ENCODE measurements at places on chromosomes 7 and 10. TPM values are rescaled to one million over a fixed set of nuclear protein-coding genes. Genes with fewer than 3 reads are reported as not detected.

Gene MMRN2
- 24.9 TPM for total RNA-seq

Gene GRM3
- not detected for total RNA-seq

Gene HOXA1
- total RNA-seq, result 0.17 TPM

Gene STEAP2
- total RNA-seq, result 16.1 TPM

Gene ITGB8
- total RNA-seq, result 19.5 TPM

Gene GPER1
- 19.9 TPM for total RNA-seq

Gene HOXA6
- 0.92 TPM for total RNA-seq

GRCh38 chr7:22563032-22563501 lies 63.1 kb upstream of the STEAP1B start:
- peak; percentile 87 for DNase-seq

- no peak for DNase-seq
These were observed 14.7 kb upstream of the CSGALNACT2 start for GRCh38 chr10:43123361-43124093.

GRCh38 chr10:110649347-110650264 lies 5.5 kb downstream of the RBM20 start:
- DNase-seq, result peak; percentile 42

DNA sequence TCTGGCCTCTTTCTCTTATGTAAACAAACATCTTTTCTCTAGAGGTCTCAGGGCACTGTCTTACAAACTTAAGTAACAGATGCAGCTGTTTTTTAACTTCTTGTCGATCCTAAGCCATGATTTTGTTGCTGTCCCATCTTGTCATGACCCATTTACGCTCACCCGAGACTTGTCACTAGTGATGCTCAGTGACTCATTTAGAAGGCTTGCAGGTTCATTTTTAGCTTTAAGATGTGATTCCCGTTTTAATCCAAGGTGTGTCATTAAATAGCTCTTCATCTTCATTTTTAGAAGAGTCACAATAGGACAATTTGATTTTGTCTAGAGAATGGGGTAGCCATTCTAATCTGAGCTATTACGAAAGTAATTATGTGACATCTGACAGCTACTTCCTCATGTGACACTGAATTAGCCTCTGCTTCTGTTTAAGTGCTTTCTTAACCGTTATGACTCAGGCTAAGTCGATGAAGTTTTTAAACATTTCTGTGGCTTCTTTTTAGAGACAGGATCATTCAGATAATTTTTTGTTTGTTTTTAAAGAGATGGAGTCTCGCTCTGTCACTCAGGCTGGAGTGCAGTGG lies 42.7 kb downstream of the SPDYE5 start:
- no peak for DNase-seq

- DNase-seq, result no peak
These were observed 220.5 kb downstream of the MAD1L1 start for GRCh38 chr7:2012044-2012900.

GRCh38 chr10:12586741-12587140 lies 237.4 kb downstream of the CAMK1D start:
- no peak for DNase-seq

DNA sequence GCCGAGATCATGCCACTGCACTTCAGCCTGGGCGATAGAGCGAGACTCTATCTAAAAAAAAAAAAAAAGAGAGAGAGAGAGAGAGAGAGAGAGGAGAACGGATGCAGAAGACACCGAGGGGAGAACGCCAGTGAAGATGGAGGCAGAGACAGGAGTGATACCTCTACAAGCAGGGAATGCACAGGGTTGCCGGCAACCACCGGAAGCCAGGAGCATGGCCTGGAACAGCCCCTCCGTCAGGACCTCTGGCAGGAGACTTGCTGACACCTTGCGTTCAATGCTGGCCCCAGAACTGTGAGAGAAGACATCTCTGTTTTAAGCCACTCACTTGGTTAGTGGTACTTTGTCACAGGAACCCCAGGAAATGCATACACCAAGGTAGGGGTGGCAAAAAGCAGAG lies 38.1 kb upstream of the DUSP5 start:
- no peak for DNase-seq

DNA sequence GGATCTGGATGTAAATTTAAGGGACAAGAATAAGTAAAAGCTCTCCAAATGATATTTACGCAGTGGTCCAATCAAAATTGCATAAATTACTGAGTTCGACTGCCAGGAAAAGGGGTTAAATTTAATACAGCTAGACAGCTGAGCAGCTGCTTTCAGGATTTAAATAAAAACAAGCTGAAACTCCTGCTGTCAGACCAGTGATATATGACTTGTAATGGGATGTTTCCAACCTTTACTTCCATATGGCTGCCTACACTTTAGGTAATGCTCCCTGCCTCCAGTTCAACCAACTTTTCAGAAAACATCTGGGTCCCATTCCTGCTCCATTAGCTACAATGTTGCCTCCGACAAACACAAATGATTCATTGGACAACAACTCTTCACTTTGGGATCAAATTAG lies 326.3 kb upstream of the DGKB start:
- no peak for DNase-seq

DNA sequence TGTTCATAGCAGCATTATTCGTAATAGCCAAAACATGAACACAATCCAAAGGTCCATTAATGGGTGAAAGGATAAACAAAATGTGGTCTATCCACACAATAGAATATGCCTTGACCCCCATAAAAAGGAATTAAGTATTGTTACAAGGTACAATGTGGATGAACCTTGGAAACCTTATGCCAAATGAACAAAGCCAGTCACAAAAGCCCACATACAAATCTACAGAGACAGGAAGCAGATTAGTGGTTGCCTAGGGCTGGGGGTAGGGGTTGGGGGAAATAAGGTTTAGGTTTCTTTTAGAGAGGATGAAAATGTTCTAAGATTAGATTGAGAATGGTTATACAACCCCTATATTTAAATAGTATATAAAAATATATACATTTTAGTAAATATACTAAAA lies 34.8 kb downstream of the PIP4K2A start:
- no peak for DNase-seq

DNA sequence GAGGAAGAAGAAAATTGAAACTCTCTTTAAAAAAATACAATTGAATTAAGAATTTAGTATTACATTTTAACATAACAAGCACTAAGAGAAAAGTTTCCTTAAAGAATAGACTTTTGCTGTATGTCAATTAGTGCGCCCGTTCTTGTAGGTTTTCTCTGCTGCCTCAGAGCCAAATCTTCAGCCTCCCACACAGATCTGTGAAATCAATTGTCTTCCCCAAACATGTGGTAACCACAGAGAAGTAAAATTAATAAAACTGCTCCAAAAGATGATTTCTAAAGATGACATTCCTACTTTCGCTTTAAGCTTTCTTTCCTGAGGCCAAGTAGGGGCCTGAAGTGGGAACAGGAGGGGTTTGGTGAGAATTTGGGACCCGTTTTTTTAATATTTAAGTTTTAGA lies 113.2 kb upstream of the ADO start:
- no peak for DNase-seq

DNA sequence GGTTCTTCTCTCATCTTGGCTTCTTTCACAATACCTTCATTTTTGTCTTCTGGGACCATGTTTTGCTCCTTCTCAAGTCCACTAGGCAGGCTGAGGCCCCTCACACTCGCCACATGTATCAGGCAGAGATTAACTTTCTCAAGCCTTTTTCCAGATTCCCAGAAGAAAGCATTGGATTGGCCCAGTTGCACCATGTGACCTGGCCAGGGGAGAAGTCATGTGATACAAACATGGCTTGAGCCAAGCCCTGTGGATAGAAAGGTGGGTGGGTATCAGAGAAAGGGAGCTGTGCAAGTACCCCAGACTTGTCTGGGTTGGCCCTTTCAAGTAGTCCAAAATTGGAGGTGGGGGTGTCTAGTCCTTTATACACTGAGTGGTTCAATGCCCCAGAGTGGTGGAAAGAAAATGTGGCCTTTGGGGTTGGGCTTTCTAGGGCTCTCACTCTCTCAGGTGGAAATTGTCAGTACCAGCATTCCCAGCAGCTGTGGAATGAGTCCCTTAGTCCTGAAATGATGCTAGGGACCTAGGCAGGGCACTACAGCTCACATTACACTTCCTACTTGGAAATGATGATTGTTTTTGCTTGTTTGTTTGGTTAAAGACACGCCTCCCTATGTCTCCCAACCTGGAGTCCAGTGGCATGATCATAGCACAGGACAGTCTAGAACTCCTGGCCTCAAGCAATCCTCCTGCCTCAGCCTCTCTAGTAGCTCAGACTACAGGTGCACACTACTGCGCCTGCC lies 36.9 kb upstream of the C10orf67 start:
- no peak for DNase-seq

GRCh38 chr10:34102237-34102673 lies 712.8 kb downstream of the PARD3 start:
- DNase-seq, result peak; percentile 93

- no peak for DNase-seq
These were observed 130.9 kb downstream of the SEMA3D start for GRCh38 chr7:85055906-85056305.

DNA sequence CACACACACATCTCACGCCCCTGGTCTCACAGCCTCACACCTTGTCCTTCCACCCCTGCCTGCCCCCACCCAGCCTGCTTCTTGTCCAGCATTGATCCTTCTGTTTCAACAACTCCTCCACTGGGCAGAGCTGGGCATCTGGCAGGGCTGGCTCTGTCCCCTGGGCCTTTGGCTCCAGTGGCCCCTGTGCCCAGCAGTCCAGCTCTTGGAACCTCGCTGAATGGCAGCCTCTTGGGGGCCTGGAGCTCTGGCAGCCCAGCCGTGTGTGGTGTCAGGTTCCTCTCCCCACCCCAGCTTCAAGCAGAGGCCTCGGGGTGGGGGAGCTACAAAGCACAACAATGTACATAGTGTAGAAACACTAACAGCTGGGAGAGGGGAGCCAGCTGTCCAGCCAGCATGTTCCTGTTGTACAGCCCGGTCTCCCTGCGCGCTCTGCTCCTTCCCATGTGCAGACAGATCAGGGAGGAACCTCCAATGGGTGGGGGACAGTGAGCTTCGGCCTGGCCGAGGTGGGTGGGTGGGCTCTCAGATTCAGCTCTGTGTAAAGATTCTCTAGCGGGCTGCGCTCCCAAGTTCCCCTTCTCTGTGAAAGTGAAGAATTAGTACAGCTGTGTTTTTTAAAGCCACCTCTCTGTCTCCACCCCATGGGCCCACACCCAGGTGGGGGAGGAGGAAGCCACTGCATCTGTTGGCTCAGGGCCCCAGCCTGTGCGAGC lies 19.4 kb downstream of the ZMIZ2 start:
- DNase-seq, result no peak

- DNase-seq, result no peak
These were observed 223.3 kb downstream of the MLLT10 start for GRCh38 chr10:21757185-21757901.

DNA sequence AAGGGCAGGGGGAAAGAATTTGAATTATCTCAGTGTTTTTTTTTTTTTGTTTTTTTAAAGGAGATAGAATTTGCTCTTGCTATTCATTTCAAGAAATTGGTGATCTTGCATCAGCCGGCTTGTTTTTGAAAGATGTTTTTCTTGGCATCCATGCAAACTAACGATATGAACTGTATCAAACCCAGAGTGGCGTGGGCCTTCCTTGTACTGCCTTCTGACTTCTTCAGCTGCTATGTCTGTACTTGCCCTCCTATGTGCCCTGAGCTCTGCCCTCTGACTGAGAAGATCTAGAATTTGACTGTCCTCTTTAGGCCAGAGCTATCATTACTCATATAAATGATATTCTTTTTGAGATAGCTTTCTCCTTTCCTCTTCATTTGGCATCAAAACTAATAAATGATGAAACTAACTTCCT lies 183.1 kb downstream of the EXOC4 start:
- no peak for DNase-seq

GRCh38 chr10:43816351-43817321 lies 168.0 kb upstream of the ZNF32 start:
- DNase-seq, result peak; percentile 91

- no peak for DNase-seq
These were observed 114.3 kb downstream of the MPP7 start for GRCh38 chr10:28188526-28188925.

DNA sequence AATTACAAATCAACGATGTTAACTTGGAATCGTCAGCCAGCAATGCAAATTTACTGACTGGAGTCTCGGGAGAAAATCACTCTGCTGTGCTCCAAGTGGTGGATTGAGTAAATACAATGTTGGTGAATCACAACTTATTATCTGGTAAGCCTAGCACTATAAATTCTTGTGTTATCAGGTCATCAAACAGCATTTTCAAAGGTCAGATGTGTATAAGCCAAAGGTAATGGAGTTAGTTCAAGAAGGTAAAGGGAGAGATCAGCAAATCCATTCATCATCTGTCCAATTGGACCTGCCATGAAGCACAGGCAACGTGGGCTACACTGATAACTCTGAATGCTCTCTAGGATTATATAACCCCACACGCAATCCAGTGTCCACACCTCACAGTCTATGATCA lies 13.9 kb downstream of the CUBN start:
- DNase-seq, result no peak

DNA sequence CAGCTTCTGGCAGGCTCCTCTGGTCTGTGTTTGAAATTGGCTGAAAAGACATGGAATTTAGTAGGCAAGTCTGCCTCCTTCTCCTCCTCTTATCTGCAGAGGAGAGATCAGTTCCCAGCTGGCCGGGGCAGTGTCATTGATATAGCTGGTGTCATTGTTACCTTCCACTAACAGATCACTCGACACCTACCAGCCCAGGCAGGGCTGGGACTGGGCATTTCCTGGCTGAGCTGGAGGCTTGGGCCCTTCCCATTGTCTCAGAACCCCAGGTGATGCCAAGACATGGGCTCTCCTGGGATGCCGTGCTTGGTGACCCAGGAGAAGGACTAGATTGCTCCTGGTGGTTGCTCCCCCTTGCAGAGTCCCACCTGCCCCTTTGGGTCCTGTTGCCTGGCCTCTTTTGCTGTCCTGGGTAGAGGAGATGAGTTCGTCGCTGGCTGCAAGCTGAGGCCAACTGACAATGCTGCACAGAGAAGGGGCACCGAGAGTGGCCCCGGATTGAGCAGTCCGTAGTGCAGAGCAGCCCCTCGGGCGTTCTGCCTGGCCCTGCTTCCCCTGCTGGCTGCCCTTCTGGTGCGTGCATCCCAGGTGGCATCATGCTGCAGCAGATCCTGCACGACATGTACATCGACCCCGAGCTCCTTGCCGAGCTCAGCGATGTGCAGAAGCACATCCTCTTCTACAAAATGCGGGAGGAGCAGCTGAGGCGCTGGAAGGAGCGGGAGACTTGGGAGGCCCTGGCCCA lies at the start of gene SH2D4B:
TSS of gene SH2D4B (plus strand) at position 167 of the 745 bp plus-strand sequence. CDS start at position 597, 430 bp downstream.
- peak; percentile 87 for DNase-seq

DNA sequence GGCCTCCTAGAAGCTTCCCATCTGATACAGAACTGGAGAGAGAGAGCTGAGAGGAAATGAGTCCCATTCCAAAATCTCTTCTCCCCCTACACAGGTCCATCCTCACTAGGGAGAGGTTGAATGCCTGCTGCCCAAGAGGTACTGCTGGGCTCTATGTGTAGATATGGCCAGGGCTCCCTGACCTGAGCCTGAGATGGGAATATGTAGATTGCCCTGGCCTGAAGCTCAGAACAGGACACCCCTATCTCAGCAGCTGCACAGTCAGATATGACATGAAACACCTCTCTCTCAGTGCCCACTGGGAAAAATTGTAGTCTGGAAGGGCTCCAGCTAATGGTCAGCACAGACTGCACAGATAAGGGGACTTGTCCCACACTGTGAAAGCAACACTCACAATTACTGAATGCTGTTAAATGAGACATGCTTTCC lies 3.1 kb upstream of the IFIT1B start:
- DNase-seq, result no peak

GRCh38 chr10:82378146-82378545 lies 503.2 kb downstream of the NRG3 start:
- peak; percentile 78 for DNase-seq

- DNase-seq, result no peak
These were observed 16.8 kb downstream of the CLRN3 start for GRCh38 chr10:127875916-127876315.

Measured in esophagus muscularis mucosa (tissue), 4 donors.